Large intestine (tissue), 12 donors: ENCODE measurements at places on chromosomes 2 and 18. TPM values are rescaled to one million over a fixed set of nuclear protein-coding genes. Genes with fewer than 3 reads are reported as not detected.

CCDC138 gene
- 6.2 TPM for polyA plus RNA-seq

CNDP1 gene
- 0.27 TPM for polyA plus RNA-seq

AQP12A gene
- 5.0 TPM for polyA plus RNA-seq

MC2R gene
- 0.06 TPM for polyA plus RNA-seq

ASXL2 gene
- polyA plus RNA-seq, result 15.0 TPM

CHST10 gene
- polyA plus RNA-seq, result 6.4 TPM

AFF3 gene
- 4.8 TPM for polyA plus RNA-seq

ASTL gene
- polyA plus RNA-seq, result 0.04 TPM

DNA sequence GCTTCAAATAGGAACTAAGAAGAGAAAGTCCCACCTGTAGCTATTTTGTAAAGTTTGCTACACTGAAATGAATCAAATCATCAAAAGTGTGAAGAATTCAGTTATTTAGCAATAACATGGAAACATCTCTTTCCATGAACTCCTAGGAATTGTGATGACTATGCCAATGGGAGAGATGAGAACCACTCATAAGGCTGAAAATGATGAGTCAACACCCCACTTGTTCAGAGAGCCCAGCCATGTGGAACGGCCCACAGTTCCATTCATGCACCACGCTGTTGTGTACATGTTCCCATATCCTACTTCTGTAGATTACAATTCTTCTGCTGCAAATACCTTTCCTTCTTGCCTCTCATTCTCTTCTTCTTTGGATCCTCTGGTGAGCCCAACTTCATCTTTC lies 645.5 kb upstream of the ID2 start:
- DNase-seq, result no peak

DNA sequence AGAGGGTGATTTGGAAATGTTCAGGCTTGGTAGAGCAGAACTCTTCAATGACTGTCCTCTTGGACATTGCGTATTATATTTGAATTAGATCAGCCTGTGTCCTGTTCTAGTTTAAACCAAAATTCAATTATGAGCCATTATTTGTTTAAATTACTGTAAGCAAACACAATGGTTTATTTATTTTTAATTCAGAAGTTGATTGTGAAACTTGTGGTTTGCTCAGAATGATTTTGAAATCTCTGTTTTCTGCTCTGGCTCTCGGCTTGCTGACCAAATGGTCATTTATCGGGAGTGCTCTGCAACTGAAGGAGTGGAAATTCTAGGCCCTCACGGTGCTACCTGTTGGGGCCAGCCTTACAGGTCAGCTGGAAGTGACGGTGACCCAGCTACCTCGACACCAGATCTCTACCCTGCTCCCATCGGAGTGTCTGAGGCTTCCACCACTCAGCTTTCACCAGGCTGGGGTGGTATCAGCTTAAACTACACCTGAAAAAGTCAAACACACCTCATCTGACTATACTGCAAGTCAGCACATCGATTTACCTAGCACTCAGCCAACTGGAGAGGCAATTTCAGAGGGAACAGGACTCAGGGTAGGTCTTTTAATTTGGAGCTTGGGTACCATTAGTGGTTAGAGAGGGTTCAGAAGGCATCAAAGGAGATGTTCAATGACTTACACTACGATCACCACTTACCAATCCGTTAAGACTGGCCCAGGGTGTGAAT lies 36.8 kb upstream of the GPD2 start:
- no peak for DNase-seq

DNA sequence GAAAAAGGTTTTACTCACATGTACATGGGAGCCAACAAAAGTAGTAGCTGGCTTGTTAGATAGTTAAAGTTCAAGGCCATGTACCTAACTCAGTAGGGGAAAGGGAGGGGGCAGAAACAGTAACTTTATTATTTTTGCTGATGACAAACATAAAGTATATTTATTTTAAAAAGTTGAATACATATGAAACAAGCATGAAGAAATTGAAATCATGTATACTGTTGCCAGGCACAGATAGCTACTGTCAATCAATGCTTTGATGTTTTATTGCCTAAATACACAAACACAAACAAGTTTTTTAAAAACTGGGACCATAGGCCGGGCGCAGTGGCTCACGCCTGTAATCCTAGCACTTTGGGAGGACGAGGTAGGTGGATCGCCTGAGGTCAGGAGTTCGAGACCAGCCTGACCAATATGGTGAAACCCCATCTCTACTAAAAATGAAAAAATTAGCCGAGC lies 7.6 kb upstream of the PSD4 start:
- DNase-seq, result no peak

- DNase-seq, result peak; percentile 26
Measured at GRCh38 chr2:65300761-65301711, 73.4 kb downstream of the ACTR2 start.

DNA sequence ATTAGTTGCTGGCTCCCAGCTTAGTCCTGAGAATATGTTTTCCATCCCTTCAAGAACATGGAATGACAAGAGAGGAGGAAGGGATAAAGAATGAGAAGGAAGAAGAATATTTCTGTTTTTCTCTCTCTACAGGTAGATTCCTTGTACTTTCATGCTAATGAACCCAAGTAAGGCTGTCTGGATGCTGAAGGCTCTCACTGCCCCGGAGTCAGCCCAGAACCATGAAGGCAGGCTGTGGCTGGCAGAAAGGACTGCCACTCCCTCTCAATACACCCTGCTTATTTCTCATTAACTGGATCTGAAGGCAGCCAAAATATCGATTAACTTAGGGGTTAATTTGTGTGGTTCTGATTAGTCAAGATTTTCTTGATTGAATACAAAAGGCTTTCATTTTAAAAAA lies 93.1 kb upstream of the NPAS2 start:
- no peak for DNase-seq

DNA sequence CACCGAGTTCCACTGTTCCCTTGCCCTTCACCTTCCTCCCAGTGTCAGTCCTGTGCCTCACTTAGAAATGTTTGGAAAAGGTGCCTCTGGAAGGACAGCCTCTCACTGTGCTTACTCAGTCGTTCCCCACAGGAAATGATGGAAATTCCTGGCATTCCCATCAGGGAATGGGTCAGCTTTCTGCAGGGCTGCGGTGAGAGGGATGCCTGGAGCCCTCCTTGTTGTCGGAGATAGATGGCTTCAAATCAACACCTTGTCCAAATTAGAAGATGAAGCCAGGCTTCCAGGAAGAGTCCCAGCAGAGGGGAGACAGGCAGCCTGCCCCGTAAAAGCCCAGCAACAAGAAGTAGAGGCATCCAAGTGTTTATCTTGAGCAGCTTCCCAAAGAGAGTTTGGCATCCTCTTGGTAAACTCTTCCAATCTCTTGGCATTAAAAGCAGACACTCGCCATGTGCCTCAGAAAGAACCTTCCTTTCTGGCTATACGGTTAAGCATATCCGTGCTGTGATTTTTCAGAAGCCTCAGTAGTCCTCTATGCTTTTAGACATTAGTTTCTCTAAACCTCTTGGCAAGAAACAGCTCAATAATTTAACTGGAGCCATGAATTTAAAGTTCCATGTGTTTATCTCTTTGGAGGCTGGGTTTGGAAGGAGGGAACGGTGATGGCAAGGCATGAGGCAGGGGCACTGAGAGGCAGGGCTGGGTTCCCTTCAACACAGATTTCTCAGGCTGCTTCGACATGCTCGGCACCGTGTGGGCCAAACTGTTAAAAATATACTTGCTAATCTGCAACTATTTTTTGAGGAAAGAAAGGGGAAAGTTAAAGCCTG lies 25.1 kb downstream of the COLEC12 start:
- DNase-seq, result no peak

- no peak for DNase-seq
Measured at GRCh38 chr2:45943219-45944044, 292.0 kb downstream of the PRKCE start.

- DNase-seq, result peak; percentile 14
Measured at GRCh38 chr18:332007-332406, 64.2 kb upstream of the THOC1 start.
